ENCODE measurements at places on chromosomes 5 and 9.

DNA sequence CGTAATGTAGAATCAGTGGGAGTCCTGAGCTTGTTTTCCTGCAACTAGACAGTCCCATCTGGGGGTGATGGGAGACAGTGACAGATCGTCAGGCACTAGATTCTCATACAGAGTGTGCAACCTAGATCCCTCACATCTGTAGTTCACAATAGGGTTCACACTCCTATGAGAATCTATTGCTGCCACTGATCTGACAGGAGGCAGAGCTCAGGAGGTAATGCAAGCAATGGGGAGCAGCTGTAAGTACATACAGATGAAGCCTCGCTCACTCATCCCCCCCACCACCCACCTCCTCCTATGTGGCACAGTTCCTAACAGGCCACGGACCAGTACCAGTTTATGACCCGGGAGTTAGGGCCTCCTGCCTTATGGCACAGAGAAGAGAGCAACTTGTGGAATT is 116.2 kb upstream of the PIK3R1 start:
- DNase-seq: no peak

GRCh38 chr5:101679816-101680215 is 616.3 kb downstream of the SLCO4C1 start:
- DNase-seq: no peak

DNA sequence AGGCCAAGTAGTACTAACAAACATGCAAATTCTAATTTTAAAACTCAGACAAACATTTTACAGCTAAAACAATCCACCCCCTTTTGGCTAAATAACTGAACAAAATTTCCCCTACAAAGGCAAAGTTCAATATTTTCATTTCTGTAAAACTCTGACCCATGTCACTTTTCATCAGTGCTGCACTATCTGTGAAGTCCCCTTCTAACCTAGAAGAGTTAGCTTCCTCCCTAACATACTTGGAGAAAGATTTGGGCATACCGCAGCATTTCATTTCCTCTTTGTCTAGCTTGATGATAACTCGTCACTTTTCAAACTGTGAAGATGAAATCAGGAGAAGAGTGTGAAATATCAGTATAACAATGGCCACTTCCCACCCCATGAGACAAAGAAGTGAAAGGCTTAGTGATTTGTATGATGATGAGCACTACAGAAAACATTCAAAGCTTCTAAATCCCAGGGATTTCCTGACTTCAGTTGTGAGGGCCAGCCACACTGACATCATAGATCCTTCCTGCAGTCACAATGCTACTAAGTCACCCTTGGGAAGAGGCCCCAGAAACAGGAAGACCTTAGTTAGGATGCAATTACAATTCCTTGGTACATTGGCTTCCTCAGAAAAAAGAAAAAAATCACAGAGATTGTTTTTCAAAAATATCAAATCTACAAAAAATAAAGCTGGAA is at the start of gene FAM81B:
TSS of gene FAM81B (plus strand) at position 555 of the 681 bp plus-strand sequence. CDS start at position 579, 24 bp downstream.
- no peak for DNase-seq

GRCh38 chr5:167861129-167861927 is 430.1 kb upstream of the WWC1 start:
- no peak for DNase-seq

DNA sequence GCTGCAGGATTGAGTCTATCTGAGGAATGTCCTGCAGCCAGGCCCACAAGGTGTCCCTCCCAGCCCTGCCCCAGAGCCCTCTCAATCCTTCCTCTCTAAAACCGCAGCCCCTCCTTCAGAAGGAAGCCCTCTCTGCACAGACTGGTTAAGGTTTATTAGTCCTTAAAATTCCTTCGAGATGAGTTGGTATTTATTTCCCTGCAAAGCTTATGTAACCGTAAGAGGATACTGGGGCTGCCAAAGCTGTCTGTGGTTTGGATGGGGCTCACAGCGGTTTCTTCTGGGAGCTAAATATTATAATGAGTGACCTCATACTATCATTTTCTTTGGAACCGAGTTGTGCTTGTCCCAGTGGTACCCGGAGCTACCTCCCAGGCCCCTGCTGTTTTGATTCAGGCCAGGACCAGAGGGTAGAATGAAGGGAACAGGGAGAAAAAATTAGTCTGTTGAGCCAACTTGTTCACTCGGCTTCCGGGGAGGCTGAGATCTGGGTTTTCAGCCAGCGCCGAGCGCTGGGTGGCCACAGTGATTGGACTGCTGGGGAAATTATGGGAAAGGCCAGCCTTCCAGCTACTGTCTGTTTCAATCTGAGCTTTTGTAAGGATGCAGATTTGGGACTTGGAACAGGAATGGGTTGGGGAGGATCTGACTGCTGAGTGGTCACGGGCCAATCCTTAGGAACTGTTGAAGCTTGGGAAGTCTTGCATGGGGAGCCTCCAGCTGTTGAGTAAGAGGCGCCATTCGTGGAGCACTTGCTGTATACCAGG is 107.5 kb downstream of the NDFIP1 start:
- no peak for DNase-seq

DNA sequence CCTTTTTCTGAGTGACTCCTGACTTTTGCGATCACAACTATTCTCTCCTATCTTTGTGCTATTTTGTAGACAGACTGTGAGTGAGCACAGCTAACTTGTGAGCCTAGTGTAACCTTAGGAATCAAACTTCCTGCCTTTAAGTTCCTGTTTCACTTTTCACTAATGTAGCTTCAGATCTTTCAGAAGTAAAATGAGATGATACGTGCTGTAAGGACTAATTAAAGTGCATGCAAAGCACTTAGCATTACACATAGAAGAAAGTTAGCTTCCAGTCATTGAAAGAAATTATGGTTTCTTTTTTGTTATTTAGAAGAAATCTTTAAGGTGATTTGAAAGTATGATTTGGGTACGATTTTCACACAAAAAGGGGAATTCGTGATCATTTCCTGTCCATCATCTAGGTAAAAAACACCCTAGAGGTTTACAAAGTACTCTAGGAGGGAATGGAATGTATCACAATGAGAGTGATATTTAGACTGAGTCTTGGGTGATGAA is 122.7 kb downstream of the ST8SIA4 start:
- no peak for DNase-seq

DNA sequence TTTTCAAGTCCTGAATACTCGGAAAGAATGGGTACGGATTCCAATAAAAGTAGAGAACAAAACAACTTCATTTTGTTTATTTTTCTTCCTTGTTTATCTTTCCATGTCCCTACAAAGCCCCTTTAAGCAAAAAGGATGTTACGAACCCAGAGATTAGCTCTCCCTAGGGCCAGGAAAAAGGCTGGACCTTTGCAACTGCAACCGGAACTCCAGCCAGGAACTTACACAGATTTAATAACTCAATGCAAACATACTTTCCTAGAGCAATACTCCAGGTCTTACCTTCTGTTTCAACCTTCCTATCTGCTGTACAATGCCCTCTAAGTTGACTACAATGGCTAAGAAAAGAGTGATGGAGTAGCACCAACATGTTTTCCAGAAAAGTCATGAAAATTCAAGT is 7.0 kb downstream of the DENND1A start:
- DNase-seq: no peak

- no peak for DNase-seq
These were observed 271.6 kb upstream of the MAP3K1 start for GRCh38 chr5:56543441-56544388.

- DNase-seq: no peak
These were observed 348.9 kb upstream of the RFX3 start for GRCh38 chr9:3874449-3875360.

- DNase-seq: no peak
These were observed 39.0 kb downstream of the SHB start for GRCh38 chr9:38029915-38030638.

- DNase-seq: no peak
These were observed 175.3 kb upstream of the CD180 start for GRCh38 chr5:67371924-67372323.

GRCh38 chr5:18653216-18653752 is 1019.0 kb downstream of the TAF11L14 start:
- DNase-seq: no peak

DNA sequence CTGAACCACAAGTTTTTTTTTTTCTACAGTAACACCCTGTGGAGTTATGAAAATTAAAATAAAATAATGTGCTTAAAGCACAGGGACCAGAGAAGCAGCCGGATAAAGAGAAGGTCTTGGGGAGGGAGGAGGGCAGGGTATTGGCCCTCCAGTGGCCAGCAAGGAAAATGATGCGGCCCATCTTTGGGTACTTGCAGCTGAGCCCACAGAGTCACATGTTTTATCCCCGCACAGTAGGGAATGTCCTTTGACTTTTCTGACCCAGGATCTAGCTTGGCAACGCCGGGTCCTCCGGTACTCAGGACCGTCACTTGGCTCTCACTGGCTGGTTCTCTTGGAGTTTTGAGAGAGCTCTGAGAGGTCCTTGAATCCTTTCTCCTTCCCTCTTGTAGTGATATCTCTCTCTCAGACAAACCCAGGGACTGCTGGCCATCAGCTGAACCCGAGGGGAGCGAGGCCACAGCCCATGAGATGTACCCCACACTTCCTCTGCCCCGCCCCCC is 35.3 kb upstream of the HSPA9 start:
- no peak for DNase-seq

DNA sequence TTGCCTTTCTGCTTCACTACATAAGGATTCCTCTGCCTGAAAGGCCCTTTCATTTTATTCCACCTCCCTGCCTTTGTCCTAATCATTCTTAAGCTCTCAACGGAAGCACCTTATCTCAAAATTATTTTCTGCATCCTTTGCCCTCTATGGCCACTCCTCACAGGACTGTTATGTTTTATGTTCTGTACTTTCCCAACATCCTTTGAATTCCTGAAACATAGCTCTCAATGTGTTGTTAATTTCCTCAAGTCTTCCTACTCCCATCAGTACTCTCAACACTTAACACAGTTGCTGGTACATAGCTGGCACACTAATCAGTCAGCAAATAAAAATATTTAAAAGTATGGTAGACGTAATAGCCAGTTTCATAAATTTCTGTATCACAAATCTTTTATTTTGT is 193.0 kb downstream of the RFX3 start:
- DNase-seq: no peak

DNA sequence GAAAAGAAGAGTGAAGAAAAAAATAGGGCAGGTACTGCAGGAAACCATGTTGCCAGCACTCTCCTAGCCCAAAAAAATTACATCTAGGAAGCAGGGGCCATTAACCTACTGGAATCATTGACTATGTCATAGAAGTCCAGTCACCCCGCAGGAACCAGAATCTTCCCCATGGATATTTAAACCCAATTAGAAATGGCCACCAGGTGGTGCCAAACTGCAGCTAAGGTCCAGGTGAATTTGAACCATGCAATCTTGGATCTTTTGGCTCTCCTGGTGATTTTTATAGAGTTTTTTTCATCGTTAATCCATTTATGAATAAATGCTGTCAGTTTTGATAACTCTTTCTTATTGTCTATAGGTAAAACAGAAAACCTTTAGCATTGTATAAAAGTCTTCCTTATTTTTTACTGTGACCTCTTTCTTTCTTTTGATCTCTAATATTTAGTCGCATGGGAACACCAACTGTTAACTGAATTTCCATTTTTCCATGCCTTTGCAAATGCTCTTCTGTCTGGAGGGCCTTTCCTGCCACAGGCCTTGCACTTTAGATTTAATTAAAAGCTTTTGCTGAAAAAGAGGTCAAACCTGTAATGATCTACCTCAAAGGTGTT is 147.5 kb upstream of the FGF10 start:
- no peak for DNase-seq

DNA sequence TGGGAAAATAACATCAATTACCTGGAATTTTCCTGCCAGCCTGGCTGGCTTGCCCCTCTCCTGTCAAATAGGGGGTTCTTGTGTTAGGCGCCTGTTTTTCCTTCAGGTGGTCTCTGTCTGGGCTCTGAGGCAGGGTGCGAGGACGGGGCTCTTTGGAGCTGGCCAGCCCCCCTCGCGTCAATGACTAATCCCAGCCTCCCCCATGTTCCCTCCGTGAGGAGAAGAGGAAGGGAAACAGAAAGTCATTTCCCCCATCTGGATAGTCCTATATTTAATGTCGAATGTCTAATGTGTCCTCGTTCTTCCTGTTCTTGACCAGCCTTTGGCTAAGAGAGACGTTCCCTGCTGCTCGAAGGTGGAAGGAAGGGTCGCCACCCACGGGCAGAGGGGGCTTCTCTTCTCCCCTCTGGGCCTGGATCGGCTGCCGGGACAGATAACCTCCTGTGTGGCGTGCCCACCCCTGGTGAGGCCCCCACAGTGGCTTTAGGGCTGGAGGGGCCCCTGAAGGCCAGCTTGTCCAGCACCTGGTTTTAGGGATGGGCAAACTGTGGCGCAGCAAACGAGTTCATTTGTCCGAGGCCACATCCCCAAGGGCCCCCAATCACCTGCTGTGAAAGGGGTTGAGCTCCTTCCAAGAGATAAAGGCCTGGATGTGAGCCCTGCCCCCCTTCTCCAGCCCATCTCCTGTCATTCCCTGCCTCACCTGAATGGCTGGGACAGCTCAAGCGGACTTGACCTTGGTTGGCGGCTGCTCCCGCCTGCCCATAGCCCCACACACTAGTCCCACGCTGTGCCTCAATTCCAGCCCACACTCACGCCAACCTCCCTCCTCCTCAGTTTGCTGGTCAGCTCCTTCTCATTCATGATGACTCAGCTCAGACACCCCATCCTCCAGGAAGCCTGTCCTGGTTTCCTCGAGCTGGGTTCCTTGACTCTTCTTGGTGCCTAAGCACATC is 35.9 kb upstream of the UNC5A start:
- DNase-seq: no peak

DNA sequence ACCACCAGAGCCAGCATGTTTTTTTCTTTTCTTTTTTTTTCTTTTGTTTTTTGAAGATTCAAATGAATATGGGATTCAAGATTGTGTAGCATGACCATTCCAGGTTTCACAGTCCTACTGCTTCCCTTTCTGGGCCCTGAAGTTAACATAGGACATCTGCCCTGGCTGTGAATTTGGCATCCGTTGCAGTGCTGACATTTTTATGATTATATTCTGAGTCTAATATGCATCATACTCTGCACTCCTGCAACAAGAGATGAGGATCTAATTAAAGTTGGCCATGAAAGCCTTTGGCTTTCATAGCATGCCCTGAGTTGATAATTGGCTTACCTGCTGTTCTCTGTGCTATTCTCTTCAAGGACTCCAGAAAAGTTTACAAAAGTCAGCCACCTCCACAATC is 29.8 kb downstream of the C5orf22 start:
- no peak for DNase-seq

DNA sequence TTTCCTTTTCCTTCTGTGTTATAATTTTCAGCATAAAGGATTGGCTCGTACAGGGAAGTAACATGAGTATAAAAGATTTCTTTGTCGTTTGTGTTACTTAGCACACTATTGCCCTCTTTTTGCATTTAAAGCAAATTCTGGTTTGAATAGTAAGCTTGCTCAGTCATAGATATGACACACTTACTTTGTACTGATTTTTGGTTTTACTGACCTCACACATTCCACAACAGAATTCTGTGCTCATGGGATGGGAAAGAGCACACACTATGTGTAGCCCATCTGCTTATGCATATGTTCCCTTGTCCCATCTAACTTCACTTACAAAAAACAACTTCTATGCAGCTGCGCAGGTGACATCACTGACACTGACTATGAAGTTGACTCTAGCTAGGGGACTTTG is 111.9 kb upstream of the MTAP start:
- DNase-seq: no peak

GRCh38 chr5:144469106-144469505 is 298.4 kb downstream of the KCTD16 start:
- DNase-seq: no peak
